NCI-H460 (cell line): ENCODE measurements at places on chromosomes 5 and 9. TPM values are rescaled to one million over a fixed set of nuclear protein-coding genes. Genes with fewer than 3 reads are reported as not detected.

DNA sequence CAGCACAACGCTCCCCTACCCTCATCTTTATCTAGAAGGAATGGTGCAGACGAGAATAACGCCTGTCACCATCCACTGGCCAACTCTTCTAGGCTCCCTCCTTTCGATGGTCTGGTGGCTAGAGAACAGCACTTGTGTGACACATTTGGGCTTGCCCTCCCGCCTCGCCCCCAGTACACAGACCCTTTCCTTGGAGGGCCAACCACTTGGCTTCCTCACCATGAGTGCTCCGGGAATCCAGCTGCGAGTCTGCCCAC, 1.4 kb downstream of the GNAQ start:
- no peak for DNase-seq

- DNase-seq = no peak
Observed at GRCh38 chr5:171474230-171474813, 54.9 kb downstream of the FGF18 start.

Gene CCL27
- 0.47 TPM in 1 of 2 replicates, not detected in the other for total RNA-seq

- DNase-seq = peak; percentile 73
Observed at GRCh38 chr5:95861864-95862561, 39.5 kb upstream of the GLRX start.

GRCh38 chr5:113682497-113683136, 169.1 kb downstream of the YTHDC2 start:
- peak; percentile 12 for DNase-seq

DNA sequence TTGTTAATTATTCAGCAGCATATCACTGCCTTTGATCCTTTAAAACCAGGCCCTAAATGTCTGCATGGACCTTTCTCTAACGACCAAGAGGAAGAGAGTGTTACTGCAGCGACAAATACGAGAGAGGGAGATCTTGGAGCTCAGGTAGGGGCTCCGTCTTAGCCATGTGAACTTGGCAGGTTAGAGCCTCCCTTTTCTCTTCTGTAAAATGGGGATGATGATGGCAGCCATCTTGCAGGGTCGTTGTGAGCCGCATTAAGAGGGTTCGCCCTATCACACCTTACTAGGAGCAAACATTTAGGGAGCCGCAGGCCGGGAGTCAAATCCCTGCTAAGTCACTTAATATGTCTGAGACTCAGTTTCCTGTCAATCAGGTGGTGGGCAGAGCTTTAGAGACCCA, 1.6 kb downstream of the ENG start:
- DNase-seq = no peak

Gene PAEP
- 2.9 and 3.7 TPM in 2 replicates for total RNA-seq

Gene ALG2
- 67.8 and 68.5 TPM in 2 replicates for total RNA-seq

GRCh38 chr9:121692606-121693387, 41.4 kb downstream of the DAB2IP start:
- DNase-seq = no peak

Gene LECT2
- not detected in 2 replicates for total RNA-seq

- no peak for DNase-seq
Observed at GRCh38 chr9:18479405-18479804, 5.5 kb downstream of the ADAMTSL1 start.
